ENCODE measurements at places on chromosomes 16 and 17.

DNA sequence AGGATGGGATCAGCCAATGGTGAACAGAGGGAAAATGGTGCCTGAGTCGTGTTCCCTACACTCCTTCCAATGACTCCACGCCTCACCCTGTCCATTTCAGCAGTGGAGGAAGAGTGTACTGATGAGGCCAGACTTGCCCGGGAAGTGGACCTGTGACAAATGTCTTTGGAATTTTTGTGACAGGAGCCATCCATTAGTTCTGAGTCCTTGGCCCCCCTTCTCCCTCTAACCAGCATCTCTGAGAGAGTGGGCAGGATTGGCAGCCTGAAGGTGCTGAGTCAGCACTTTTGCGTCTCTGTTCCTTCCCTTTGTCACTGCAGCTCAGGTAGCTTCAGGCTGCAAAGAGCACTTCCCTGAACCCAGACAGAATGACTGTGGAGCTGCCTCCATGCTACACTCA is 30.8 kb downstream of the BEAN1 start:
- DNase-seq: no peak

- DNase-seq: no peak
Measured at GRCh38 chr17:81398176-81398831, 3.0 kb downstream of the BAHCC1 start.

DNA sequence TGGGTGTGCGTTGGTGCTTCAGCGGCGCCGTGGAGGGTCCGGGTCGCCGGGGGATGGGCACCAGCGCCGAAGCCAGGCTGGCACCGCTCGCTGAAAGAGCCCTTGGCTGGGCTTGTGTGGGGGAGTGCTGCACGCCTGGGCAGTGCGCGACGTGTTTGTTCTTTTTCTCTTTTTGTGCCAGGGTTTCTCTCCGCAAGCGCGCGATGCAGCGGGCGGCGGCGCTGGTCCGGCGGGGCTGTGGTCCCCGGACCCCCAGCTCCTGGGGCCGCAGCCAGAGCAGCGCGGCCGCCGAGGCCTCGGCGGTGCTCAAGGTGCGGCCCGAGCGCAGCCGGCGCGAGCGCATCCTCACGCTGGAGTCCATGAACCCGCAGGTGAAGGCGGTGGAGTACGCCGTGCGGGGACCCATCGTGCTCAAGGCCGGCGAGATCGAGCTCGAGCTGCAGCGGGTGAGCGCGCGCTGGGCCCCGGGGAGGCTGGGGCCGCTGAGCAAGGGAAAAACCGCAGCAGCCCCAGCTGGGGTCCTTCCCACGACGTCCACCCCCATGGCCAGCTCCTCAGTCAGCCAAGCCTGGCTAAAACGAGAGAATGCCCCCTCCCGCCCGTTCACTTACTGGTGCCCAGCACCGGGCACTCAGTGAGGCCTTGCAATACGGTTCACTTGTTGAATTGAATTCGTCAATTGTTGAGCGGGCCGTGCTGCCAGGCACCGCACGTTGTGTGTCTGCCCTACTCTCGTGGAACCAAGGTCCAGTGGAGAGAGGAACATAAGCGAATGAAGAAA is 541 bp downstream of the GPT2 start:
- DNase-seq: no peak

DNA sequence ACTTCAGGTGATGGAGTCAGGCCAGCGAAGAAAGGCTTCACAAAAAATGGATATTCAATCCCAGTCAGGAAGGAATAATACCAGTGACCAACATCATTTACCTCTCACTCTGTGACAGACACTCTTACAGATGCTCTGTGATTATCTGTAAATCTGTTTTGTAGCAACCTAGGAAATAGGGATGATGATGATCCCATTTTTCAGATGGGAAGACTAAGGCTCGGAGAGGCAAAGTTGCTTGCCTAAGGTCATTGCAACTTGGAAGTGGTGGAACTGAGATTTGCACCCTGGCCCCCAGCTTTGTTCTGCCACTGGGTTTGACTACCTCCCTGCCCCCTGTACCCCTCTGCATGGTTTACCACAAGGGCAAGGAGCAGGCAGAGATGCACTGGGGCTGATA is 14.1 kb upstream of the WSCD1 start:
- DNase-seq: no peak

Data from DMS 273 treated with DMSO at 0.1 percent for 48 hours (cell line).